Activated naive CD4-positive, alpha-beta T cell treated with Interleukin-2 at 50 U/mL for 16 hours (primary cell): ENCODE measurements at places on chromosomes 4 and X.

DNA sequence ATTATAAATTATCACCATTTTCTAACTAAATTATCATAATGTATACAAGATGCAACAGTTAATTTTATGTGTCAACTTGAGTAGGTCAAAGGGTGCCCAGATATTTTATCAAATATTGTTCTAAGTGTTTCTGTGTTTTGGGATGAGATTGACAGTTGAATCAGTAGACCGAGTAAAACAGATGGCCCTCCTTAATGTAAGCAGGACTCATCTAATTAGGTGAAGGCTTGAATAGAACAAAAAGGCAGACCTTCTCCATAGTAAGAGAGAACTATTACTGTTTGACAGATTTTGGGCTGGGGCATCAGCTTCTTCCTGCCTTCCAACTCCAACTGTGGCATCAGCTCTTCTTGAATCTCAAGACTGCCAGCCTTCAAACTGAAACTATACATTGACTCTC, 185.8 kb downstream of the TRAM1L1 start:
- no peak for DNase-seq

DNA sequence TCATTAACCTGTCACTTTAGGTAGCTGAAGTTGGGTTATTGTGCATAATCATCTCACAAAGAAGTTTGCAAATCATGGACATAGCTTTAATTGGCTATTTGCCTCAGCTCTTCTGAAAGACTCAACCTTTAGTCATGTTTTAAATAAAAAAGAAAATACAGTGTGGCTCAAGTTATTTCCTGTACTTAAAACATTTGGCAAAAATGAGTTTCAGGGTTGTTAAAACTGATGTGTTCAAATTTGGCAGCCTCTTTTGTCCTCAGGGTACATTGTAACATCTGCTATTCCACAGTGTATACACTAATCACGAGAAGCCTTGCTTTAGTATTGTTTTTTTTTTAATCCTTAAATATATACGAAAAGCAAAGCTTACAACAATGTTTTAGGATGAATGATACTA, 31.5 kb upstream of the HPGD start:
- DNase-seq: no peak

DNA sequence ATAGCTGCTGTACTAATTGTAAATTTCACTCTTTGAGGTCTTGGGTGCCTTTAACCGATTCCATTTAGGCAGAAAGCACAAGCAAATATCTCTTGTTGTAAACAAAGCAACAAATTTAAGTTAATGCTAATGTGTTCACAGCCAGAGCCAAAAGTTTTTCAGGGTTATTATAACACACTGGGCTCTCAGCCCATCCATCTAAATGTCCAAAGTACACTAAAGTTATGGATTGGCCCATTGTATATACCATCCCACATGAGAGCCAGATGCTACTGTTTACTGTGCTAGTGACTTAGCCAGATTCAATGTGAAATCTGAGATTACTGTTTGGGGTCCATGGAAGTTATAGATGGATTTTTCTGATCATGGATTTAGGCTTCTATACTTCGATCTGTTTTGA, 186.7 kb downstream of the LARP7 start:
- no peak for DNase-seq

DNA sequence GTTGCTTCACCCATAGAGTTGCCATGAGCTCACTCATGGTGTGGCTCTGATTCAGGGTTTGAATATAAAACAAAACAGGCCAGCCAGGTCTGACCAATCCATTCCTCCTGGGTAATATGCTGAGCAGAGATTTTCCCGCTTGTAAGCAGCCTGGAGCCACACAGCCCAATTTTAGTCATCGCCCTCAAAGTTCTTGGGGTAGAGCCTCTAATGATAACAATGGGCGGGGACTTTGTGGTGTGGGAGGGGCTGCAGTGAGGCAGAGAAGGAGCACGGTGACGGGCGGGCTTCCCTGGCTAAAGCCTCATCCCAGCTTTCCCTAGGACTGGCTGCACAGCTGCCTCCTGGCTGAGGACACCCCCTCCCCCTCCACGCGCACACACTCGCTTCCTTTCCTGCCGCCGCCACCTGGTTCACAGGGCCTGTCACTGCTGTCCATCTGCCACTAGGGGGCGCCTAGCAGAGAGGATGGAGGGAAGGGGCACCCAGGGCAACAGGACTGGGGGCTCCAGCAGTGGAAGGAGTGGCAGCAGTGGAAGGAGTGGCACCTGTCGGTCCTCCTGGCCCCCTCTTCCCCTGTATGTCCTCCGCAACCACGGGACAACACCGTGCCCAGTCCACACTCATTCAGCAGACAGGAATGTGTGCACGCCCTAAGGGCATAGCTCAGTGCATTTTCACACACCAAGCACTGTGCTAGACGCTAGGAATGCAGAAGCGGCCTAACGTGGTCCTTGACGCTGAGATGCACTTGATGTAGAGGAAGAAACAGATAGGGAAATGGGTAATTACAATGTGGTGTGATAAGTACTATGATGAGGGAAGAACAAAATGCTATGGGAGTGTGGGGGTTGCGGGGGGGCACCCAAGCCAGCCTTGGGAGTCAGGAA, 26.8 kb downstream of the PRPS1 start:
- DNase-seq: peak; percentile 65

DNA sequence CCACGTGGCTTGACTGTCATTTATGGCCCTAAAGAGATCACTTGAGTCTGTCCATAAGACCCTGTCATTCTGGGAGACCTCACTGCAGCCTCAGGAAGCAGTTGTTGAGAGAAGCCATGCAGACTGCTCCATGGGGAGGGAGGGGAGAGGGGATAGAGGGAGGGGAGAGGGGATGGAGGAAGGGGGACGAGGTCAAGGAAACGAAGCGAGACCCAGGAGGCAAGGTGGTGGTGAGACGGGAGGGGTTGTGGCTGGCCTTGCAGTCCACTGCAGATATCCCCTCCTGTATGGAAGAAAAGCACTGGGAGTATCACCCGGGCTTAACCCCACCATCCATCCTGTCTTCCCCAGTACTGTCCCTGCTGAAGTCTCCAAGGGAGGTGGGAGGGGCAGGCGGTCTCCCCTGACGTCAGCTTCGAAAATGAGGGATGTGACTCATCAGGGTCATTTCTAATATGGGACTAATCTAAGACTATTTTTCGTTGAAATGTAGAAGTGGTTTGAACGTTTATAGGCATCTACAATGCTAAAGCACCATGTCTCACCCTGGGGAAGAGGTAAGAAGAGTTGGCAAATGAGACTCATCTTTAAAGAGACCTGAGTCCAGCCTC, 5.6 kb downstream of the TMEM255A start:
- DNase-seq: no peak

GRCh38 chrX:9682456-9682855, 83.2 kb downstream of the GPR143 start:
- no peak for DNase-seq

DNA sequence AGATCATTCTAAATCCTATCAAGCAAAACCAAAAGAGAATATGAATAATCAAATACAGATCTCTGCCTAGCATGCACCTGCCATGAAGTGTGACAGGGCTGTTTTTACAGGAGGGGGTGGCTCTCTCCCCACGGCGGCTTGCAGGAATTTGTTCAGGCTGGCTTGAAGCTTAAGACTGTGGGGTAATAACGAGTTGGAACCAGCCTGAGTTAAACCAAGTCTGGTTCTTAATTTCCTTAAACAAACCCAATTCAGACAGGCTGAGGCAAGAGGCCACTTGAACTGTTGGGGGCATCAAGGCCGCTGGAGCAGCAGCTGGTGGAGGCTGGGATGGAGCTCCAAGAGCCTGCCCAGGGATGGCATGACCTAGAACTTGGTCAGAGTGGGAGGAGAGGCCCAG, 45.1 kb upstream of the LGI2 start:
- no peak for DNase-seq

DNA sequence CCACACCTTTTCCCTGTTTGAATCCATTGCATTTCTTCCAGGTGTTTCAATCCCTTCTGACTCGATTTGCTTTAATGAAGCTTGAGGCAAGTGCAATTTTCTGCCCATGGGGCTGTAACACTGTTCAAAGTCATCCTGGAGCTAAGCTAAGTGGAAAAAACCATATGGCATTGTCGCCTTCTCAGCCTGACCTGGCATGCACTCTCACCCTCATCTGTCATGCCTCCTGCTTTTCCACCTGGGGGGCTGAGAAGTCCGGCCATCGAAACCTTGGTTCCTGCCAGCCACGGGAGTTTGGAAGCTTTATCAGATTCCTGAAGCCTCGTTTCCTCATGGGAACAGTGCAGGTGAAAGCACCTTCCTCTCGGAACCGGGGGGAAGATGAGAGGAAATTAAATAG, 38.2 kb downstream of the WFS1 start:
- DNase-seq: no peak

- DNase-seq: no peak
Observed at GRCh38 chr4:118950929-118951570, 62.4 kb downstream of the SYNPO2 start.

DNA sequence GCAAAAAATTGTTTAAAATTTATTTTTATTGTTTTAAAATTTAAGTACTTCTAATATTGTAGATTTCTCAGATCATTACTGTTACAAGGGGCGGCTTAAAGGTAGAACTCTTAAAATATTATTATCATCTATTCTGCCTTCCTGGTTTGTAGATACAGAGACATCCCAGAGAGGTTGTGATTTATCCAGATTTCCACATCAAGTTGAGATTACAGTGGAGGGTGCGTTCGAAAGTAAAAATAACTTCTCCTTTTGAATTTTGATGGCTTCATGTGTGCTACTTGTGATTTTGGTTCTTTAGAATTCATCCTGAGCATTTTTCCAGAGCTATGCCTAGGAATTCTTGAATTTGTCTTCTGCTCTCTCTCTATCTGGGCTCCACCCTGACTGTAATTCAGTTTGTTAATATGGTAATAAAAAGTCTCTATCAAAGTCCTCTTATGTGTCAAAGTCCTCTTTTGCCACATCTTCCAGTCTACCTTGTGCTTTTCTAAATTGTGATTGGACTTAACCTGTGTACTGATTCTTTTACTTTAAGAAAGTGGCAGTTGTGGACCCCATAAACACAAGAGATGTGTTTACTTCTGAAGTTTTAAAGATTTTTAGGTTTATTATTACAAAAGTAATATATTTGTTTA, 37.2 kb downstream of the CLCN3 start:
- DNase-seq: no peak

DNA sequence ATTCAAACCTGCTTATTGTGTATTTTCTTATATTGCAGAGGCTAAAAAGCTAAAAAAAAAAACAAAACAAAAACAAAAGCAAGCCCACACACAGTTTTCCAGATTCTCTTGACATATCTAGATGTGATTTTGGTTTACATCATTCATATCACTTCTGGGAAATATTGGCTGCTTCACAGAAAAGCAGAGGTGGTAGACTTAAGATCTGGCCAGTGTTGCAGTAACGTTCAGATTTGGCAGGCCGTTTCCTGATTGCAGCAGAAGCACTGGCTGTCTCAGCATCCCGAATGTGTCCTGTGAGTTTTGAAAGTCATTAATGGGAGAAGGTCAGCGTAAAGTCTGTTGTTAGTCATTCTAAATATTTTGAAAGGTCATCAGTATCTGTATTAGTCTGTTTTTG, 2062.0 kb downstream of the ARAP2 start:
- no peak for DNase-seq

GRCh38 chrX:125096469-125096868, 223.2 kb upstream of the TEX13C start:
- DNase-seq: no peak

DNA sequence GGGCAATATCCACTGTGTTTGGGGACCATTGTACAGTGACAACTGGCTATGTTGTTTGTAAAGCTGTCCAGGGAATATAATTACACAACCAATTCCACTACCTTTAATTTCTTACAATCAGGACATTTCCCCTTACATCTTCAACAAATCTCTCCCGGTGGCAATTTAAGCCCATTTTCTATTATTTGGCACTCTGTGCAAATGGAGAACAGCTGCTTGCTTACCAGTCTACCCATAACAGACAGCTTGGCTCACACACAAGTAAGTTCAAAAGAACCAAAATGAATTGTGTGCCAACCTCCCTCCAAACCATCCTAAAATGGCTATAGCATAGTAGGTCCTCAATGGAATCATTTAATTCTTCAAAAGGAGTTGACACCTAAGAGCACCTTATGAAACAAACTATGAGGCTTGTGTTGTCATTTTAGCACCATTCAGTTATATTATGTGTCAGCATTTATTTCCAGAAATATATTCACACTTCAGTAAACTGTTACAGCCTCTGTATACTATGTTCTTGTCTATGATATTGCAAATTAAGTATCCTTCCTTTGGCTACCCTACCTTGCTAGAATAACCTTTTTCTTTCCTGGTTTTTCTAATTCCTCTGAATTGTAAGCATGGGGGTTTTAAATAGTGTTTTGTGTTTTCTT, 18.4 kb downstream of the GABRA4 start:
- no peak for DNase-seq

DNA sequence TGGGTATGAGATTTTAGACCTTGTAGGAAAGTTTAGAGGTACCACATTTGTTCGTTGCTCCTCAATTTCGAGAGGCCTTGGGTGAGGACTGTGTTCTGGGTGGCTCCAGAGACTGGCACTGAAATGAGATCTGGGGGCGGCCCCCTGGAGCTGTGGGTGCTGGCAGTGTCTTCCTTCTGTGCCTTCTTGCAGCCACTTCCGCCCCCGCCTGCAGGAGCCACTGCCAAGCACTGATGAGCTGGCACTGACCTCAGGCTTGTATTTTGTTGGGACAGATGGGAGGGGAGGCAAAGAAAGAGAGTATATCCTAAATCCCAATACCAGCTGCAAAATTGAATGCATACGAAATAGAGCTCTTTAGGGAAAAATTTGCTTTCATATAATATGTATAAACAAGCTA, 64.5 kb upstream of the CLDN34 start:
- no peak for DNase-seq

- DNase-seq: no peak
Observed at GRCh38 chrX:148984238-148984637, 483.8 kb downstream of the AFF2 start.

DNA sequence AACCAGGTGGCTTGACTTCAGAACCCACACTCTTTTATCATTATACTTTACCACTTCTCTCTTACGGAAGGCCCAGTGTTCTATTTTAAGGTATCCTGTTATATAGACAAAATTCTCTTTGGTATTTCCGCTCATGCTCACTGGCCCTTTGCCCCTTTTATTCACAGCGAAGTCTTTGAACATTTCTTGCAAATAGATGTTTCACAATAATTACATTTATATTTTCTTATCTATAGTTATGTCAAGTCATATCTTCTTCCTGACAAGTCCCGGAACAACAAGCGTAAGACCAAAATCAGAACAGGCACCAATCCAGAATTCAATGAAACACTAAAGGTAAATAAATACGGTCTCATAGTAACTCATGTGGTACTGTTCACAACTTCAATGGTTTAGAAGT, 102.0 kb downstream of the SYTL5 start:
- DNase-seq: no peak

DNA sequence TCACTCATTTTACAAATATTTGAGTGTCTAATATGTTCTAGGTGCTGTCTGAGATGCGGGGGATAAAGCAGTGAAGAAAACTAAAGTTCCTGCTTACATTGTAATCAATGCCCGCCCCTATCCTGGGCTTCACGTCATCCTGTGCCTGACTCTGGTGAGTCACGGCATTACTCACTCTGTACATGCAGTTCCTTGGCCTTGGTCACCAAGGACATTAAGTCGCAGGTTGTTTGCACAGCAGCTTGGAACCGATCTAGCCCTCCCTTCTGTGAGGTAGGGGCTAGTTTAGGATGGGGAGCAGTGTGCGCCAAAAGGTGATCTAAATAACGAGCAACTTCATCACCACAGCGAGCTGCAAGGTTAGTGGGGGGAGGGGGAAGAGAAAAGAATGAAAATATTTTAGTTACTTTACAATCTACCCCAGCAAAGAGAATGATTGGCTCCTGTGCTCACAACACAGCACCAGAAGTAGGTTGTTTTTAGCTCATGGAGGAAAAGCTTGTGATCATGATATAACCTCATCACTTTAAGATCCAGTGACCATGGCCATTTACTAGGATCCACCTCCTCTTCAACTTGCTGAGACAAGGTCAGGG, 48.0 kb upstream of the HDAC8 start:
- peak; percentile 38 for DNase-seq

GRCh38 chrX:71997320-71997719, 86.7 kb downstream of the NHSL2 start:
- no peak for DNase-seq
